ENCODE measurements at places on chromosomes 3 and 15.

DNA sequence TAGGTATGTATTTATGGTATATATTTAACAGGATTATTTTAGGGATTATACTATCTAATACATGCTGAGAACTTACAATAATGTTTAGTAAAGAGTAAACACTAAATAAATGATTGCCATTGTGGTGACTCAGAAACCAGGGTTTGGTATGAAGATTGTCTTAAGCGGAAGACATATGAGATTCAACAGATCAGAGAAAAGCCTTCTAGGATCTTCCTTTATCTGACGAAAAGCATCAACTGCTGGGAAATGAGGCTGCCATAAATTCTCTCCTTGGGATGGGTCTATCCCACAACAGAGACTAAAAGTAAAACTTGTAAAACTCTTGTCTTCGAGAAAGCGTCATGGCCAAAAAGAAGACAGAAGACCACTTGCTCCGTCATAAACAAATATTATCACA lies 1352.2 kb upstream of the EPHA6 start:
- H3K4me3 ChIP-seq = no peak overlapping the region
- no peaks in the 10 kb centered on the region for H3K4me1 ChIP-seq
- H3K27ac ChIP-seq = no peak overlapping the region
- H3K36me3 ChIP-seq = no peaks in the 10 kb centered on the region

DNA sequence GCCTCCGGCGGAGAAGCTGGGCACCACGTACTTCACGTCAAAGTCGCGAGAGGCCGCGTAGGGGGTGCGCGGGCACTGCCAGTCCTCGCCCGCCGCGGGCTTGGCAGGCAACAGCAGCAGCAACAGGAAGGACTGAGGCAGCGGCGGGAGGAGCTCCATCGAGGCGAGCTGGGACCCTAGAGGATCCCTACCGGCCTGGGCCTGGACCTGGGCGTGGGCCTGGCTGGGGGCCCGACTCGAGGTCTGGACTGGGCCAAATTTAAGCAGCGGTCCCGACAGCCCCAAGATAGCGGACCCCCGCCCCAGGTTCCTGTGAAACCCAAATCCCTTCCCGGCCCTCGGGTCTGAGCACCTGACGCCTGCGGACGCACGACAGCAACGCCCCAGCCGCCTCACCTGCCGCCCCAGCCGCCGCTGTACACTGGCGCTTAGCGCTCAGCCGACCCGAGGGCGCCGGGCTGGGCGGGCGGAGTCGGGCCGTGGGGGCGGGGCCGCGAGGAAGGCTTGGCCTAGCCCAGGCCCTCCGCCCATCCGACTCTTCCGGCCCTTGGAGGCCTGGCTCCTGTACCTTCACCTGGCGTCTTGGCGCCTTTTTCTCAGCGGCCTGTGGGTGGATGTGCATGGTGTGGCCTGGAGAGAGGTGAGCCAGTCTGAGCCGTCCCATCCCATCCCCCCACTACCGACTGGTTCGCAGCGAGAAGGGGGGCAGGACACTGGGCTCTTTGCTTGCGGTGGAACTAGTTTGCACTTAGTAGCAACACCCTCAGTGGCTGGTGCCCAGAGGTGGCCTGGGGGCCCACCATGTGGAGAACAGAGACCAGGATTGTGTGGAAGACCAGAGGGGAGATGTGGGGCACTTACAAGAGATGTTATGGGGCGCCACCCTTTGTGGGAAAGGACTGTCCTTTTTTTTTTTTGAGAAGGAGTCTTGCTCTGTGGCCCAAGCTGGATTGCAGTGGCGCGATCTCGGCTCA lies at the start of gene MST1R:
MST1R (minus strand) TSS at position 423 of the 974 bp plus-strand sequence; CDS start at position 159, 264 bp downstream.
- H3K4me1 ChIP-seq = peaks cover 39% of the 10 kb centered on the region
- H3K4me3 ChIP-seq = peak within 1 kb of the TSS; percentile 28
- DNase-seq = peak; percentile 69
- no peak within 1 kb of the TSS for H3K27ac ChIP-seq
- H3K27me3 ChIP-seq = no peaks in the 10 kb centered on the region

GRCh38 chr15:61364871-61365270 lies 135.8 kb upstream of the RORA start:
- no peak for DNase-seq
- H3K4me1 ChIP-seq = no peaks in the 10 kb centered on the region
- no peaks in the 10 kb centered on the region for H3K36me3 ChIP-seq
- no peak overlapping the region for H3K4me3 ChIP-seq
- H3K27ac ChIP-seq = no peak overlapping the region

DNA sequence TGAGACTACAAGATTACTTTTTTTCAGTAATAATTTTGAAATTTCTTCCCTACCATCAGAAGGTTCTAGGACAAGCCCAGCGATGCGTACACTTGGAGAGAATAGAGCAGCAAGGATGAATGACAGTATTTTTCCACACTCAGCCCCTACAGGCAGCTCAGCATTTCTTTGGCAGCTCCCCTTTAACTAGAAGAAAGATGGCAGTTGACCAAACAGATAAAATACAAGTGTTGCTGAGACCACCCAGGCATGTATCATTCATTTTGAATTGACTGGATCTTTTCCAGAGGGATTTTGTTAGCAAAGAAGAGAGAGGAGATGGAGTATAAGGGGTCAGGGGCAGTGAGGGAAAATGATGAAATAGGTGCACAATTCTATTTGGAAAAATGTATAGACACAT lies 761.3 kb downstream of the AGBL1 start:
- no peaks in the 10 kb centered on the region for H3K4me1 ChIP-seq
- no peaks in the 10 kb centered on the region for H3K27me3 ChIP-seq
- H3K4me3 ChIP-seq = no peak overlapping the region
- no peak overlapping the region for H3K27ac ChIP-seq
- DNase-seq = no peak
- H3K36me3 ChIP-seq = no peaks in the 10 kb centered on the region

GRCh38 chr15:52518487-52519371 lies 10.0 kb downstream of the MYO5A start:
- H3K36me3 ChIP-seq = no peaks in the 10 kb centered on the region
- peaks cover 6% of the 10 kb centered on the region for H3K4me1 ChIP-seq
- no peak for DNase-seq
- H3K27me3 ChIP-seq = no peaks in the 10 kb centered on the region
- H3K27ac ChIP-seq = no peak overlapping the region

DNA sequence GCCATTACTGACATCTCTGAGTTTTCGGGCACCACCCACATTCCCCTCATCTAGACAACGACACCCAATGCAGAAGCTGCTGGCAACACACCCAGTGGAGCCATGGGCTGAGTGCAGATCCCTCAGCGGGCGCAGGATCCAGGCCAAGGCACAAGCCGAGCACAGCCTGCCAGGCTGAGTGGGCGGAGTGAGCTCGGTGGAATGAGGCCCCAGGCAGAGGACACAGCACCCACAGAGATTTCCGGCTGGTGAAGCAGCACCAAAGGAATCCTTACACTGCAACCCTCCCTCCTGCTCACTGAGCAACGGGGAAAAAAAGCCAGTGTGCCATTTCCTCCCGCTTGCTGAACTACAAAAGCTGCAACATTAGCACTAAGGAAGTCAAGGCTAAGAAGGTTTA lies 34.3 kb downstream of the ZMAT3 start:
- H3K27me3 ChIP-seq = no peaks in the 10 kb centered on the region
- peaks cover 28% of the 10 kb centered on the region for H3K4me1 ChIP-seq
- H3K27ac ChIP-seq = peak overlapping the region; percentile 47
- peak overlapping the region; percentile 28 for H3K4me3 ChIP-seq
- no peaks in the 10 kb centered on the region for H3K36me3 ChIP-seq

DNA sequence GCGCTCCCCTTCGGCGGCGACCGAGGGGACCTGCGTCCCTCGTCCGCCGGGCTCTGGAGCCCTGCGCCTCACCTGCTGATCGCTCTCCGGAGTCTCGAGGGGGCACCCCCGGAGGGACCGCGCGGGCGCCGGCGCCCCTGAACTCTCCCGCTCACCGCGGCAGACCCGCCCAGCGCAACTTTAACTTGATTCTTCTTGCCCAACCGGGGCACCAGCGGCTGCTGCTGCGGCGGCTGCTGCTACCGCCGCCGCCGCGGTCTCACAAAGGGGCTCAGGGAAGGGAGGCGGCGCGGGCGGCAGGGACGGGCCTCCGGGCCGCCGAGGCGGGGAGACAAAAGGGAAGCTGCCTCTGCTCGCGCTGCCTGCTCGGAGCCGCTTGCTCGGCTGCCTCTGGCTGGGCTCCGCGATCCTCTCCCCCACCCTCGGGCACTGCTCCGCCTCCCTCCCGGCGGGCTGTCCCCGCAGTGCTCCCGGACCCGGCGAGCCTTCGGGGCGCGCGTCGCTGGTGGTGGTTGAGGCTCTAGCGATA lies at the start of gene PPM1L:
PPM1L (plus strand) TSS at position 456 of the 529 bp plus-strand sequence.
- peaks cover 7% of the 10 kb centered on the region for H3K27me3 ChIP-seq
- H3K4me1 ChIP-seq = peaks cover 27% of the 10 kb centered on the region
- no peaks in the 10 kb centered on the region for H3K36me3 ChIP-seq

- no peak overlapping the region for H3K4me3 ChIP-seq
- H3K27me3 ChIP-seq = no peaks in the 10 kb centered on the region
- no peak overlapping the region for H3K27ac ChIP-seq
- DNase-seq = no peak
- no peaks in the 10 kb centered on the region for H3K4me1 ChIP-seq
These were observed 66.6 kb upstream of the PAQR5 start for GRCh38 chr15:69232144-69232543.

GRCh38 chr3:141279077-141279967 lies 47.7 kb downstream of the PXYLP1 start:
- no peak overlapping the region for H3K4me3 ChIP-seq
- no peak for DNase-seq
- peaks cover 20% of the 10 kb centered on the region for H3K4me1 ChIP-seq
- H3K36me3 ChIP-seq = peaks cover 37% of the 10 kb centered on the region
- no peak overlapping the region for H3K27ac ChIP-seq

GRCh38 chr3:95923496-95924210 lies 890.7 kb upstream of the EPHA6 start:
- H3K27me3 ChIP-seq = no peaks in the 10 kb centered on the region
- H3K27ac ChIP-seq = no peak overlapping the region
- no peaks in the 10 kb centered on the region for H3K4me1 ChIP-seq
- no peak for DNase-seq
- H3K4me3 ChIP-seq = no peak overlapping the region

DNA sequence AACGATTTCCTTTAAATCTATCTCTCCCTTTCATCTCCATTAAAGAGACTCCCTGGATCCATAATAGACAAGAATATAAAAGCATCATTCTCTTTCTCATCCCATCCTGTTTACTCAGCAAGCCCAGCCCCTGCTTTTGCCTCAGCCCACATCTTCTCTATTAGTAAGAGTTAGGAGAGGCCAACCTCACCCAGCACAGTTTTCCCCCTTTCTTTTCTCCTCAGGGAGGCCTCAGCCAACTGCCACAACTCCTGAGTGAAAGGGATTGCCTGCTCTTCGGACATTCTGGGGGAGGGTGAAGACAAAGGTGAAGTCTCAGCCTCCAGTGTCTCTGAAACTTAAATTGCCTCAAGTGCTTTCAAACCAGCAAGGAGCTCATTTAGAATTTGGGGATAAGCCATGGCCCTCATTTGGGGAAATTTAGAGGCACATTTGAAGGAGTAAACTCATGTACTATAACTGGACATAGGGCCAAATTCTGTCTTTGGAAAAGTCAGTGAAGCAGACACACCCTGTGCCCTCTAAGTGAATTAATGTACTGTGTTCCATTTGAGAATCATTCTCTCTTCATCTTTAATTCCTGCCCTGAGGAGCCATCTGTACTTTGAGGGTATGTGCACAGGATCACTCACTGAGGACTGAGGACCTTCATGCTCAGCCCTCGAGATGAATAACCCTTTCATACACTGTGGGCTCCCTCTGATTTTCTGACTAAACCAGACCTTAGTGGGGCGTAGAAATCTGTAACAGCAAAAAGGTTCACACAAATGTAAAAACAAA lies 82.5 kb downstream of the SOX2 start:
- no peak overlapping the region for H3K27ac ChIP-seq
- no peaks in the 10 kb centered on the region for H3K4me1 ChIP-seq
- H3K4me3 ChIP-seq = no peak overlapping the region
- no peaks in the 10 kb centered on the region for H3K27me3 ChIP-seq
- no peaks in the 10 kb centered on the region for H3K36me3 ChIP-seq

DNA sequence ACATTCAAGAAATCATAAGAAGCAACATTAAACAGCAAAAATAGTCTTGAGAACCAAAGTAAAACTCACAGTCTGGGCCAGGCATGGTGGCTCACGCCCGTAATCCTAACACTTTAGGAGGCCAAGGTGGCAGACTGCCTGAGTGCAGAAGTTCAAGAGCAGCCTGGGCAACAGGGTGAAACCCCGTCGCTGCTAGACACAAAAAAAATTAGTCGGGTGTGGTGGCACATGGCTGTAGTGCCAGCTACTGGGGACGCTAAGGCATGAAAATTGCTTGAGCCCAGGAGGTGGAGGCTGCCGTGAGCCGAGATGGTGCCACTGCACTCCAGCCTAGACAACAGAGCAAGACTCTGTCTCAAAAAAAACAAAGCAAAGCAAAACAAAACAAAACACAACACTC lies 117.7 kb upstream of the GOLGA6L6 start:
- H3K27ac ChIP-seq = no peak overlapping the region
- no peak overlapping the region for H3K4me3 ChIP-seq
- H3K27me3 ChIP-seq = no peaks in the 10 kb centered on the region

- H3K4me1 ChIP-seq = no peaks in the 10 kb centered on the region
- H3K4me3 ChIP-seq = no peak overlapping the region
- DNase-seq = no peak
- no peaks in the 10 kb centered on the region for H3K36me3 ChIP-seq
- H3K27me3 ChIP-seq = no peaks in the 10 kb centered on the region
- H3K27ac ChIP-seq = no peak overlapping the region
These were observed 62.9 kb upstream of the SPRED1 start for GRCh38 chr15:38189671-38190295.

GRCh38 chr3:143158014-143158988 lies 38.7 kb downstream of the CHST2 start:
- H3K36me3 ChIP-seq = no peaks in the 10 kb centered on the region
- no peaks in the 10 kb centered on the region for H3K4me1 ChIP-seq
- no peaks in the 10 kb centered on the region for H3K27me3 ChIP-seq

- no peaks in the 10 kb centered on the region for H3K27me3 ChIP-seq
- no peak overlapping the region for H3K27ac ChIP-seq
- H3K36me3 ChIP-seq = no peaks in the 10 kb centered on the region
- H3K4me1 ChIP-seq = no peaks in the 10 kb centered on the region
- no peak overlapping the region for H3K4me3 ChIP-seq
These were observed 334.0 kb upstream of the ARL6 start for GRCh38 chr3:97430601-97431000.

DNA sequence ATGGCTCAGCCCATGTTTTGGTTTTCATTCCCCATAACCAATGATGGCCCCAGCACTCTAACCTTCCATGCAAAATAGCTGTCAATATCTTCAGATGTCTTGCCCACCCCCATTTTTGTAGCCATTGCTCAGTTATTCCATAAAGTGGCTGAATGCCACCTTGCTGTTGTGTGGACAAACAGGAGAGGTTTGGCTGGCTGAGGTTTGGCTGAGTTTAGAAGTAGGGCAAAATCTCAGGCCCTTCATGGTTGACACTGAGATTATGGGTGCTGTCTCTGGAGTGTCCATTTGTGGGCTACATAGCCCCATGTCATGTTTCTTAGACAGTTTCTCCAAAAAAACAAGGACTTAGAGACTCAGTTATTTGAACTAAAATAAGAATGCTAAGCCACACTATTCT lies 96.9 kb downstream of the TCF12 start:
- H3K4me3 ChIP-seq = no peak overlapping the region
- no peak for DNase-seq
- no peaks in the 10 kb centered on the region for H3K27me3 ChIP-seq
- H3K4me1 ChIP-seq = no peaks in the 10 kb centered on the region
- H3K36me3 ChIP-seq = no peaks in the 10 kb centered on the region

GRCh38 chr3:142852009-142852408 lies 36.9 kb downstream of the PCOLCE2 start:
- H3K4me3 ChIP-seq = no peak overlapping the region
- no peak for DNase-seq
- no peaks in the 10 kb centered on the region for H3K4me1 ChIP-seq
- H3K27ac ChIP-seq = no peak overlapping the region
- H3K27me3 ChIP-seq = no peaks in the 10 kb centered on the region

GRCh38 chr3:32480604-32481003 lies 22.0 kb downstream of the CMTM6 start:
- no peak overlapping the region for H3K4me3 ChIP-seq
- H3K27me3 ChIP-seq = no peaks in the 10 kb centered on the region
- DNase-seq = no peak
- no peak overlapping the region for H3K27ac ChIP-seq
- no peaks in the 10 kb centered on the region for H3K4me1 ChIP-seq

All from CD4-positive, alpha-beta T cell (primary cell).